ENCODE measurements at places on chromosomes 4 and X. TPM values are rescaled to one million over a fixed set of nuclear protein-coding genes. Genes with fewer than 3 reads are reported as not detected.

The CT47B1 gene
- total RNA-seq = not detected

The NAP1L3 gene
- total RNA-seq = 14.1 TPM

The POU3F4 gene
- not detected for total RNA-seq

DNA sequence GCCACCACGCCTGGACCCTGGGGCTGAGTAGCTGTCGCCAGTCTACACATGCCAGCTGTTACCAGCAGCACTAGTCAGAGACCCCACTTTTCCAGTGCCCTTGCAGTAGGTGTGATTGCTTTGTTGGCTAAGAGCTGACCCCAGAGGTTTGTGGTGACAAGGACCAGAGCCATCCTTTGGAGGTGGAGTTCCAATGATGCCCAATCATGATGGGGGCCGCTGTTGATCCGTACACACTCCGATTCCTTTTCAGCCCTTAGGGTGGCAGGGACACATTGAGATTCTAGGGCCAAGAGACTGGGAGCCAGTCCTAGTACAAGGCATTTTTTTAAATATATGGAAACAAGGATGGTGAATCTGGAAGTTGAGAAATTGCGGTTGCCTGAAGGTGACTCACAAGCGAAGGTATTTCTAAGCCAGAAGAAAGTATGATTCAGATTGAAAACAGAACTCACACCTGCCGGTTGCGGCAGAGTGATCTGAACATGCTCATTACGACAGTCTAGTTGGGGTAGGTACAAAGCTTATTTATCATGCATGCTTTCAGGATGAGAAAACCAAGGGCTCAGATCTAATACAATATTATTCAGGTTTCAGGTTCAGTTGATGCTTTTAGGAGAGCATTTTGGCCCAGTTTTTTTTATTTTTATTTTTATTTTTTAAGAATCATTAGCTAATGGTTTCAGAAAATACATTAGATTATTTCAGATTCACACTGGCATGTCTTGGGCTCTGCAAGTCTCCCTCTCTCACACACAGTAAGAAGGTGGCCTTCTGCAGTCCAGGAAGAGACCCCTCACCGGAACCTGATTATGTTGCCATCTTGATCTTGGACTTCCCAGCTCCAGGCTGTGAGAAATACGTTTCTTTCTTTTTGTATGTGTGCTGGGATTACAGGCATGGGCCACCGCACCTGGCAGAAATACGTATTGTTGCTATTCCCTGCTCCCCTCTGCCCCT, 43.4 kb downstream of the SHROOM2 start:
- DNase-seq = no peak

- peak; percentile 87 for DNase-seq
Measured at GRCh38 chr4:3475041-3475712, 12.1 kb downstream of the DOK7 start.

GRCh38 chr4:147776716-147777115, 44.8 kb downstream of the ARHGAP10 start:
- DNase-seq = no peak

DNA sequence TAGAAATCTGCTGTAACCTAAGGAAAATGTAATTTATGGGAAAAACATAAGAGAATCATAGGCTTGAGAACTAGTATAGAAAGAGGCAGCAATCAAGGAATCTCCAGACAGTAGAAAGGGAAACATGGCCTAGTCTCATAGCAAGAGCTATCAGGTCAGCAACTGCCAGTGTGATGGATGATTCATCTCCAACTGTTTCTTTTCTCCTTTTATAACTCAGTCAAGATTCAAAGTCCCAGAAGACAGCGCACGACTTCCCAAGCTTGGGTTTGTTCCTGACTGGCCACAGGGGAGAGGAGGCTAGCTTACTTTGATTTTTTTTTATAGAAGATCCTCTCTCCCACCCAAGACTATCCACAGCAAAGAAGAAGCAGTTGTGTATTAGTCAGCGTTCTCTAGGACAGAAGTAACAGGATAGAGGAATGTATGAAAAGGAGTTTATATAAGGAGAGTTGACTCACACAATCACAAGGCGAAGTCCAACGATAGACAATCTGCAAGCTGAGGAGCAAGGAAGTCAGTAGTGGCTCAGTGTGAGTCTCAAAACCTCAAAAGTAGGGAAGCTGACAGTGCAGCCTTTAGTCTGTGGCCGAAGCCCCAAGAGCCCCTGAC, 181.5 kb downstream of the GC start:
- DNase-seq = peak; percentile 29

DNA sequence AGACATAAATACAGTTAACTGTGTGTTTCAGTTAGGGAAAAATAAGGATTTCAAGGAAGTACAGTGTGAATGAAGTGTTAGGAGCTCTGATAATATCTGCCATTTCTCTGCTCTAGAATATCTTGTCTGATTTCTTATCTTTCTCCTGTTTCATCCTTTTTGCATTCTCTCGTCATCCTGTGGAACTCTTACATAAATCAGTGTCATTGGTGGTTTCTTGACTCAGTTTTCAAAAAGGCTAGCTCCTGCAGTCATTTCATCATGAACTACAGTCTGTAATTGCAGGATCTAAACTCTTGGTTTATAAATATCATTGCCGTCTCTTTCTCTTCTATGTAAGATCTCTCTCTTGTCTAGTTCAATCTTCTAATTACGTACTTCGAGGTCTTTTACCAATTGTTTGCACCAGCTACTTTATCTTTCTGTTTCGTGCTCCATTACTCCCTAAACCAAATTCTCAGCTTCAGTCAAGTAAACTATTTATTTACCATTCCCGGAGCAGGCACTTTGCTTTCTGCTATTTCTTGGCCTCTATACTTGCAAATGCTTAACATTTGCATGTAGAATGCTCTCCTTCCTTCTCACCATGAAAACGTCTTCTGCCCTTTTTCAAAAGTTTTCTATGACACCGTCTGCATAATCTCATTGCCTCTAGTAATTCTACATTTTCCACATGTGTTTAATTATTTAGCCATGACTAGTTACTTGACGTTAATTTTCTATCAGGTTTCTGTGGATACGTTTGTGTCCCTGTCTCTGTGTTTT, 294.0 kb downstream of the TENM3 start:
- no peak for DNase-seq

- no peak for DNase-seq
Measured at GRCh38 chr4:101265816-101266172, 81.5 kb downstream of the PPP3CA start.

DNA sequence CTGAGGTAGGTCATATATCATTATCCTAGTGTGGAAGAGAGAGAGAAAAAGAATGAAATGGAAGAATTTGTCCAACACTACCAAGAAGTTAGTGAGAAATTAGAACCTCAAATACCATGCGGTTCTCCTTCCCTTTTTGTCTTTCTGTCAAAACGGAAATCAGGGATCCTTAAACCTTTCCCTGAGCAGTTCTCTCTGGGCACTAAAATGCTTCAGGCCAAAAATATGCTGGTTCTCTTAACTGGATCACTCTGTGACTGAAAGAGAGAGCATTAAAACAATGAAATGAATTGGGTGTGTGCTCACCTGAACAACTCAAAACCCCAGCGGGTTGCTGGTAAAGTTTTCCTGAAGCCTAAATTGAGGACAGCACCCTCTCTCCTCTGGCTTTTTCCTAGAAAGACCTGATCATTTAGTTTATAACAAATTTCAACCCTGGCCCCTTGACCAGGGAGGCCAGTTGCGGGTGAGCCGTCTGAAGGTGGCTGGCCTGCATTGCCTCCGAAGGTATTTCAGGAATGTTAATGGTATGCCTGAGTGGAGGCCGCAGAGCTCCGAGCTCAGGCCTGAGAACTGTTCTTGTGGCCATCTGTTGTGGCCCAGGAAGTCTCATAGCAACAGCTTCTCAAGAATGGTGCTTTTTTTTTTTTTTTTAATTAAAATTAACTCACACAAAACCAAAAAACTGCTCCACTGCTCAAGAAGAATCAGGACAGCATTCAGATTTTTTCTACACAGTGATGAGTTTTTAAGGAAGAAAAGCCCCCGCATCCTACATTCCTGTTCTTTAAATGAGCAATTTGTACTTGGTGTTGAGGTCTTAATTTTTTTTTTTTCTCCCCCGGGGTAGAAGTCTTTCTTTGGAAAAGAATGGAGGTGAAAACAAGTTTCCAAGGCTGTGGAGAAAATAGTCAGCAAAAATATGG, 155.1 kb downstream of the SHROOM3 start:
- DNase-seq = peak; percentile 75

DNA sequence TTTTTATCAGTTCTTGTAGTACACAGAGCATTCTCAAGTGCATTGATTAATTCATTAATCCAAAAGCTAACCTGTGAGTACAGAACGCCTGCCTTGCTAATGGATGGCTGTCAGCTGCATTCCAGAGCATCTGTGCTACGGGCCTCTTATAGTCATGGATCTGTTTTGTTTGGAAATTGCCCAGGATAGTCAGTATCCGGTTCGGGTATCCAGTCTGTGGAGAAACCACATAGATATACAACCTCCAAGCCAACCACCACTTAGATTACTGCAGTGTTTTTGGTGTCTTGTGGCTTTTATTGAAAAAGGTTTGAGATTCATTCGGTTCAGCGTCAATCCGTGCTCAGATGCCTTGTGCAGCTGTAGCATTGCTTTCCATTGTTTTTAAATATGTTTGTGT, 4.0 kb downstream of the LAP3 start:
- DNase-seq = peak; percentile 95

- no peak for DNase-seq
Measured at GRCh38 chr4:9894644-9895332, 113.4 kb downstream of the DRD5 start.

DNA sequence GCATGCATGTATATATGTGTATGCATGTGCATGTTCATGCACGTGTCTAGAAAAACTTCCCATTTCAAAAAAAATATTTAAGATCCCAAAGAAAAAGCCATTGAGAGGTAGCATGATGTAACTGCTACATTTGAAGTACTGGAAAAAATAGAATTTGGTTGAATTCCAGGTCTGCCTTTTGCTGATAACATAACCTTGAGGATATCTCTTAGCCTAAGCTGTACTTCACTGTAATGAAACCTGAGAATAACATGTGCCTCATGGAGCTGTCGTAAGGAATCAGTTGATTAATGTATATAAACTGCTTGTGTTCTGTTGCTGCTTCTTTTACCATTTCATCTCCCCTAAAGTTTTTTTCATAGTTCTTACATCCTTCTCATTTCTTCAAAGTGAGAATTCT, 351.8 kb downstream of the GRIA2 start:
- DNase-seq = no peak

- peak; percentile 31 for DNase-seq
Measured at GRCh38 chr4:159946983-159947615, 844.2 kb downstream of the RAPGEF2 start.

DNA sequence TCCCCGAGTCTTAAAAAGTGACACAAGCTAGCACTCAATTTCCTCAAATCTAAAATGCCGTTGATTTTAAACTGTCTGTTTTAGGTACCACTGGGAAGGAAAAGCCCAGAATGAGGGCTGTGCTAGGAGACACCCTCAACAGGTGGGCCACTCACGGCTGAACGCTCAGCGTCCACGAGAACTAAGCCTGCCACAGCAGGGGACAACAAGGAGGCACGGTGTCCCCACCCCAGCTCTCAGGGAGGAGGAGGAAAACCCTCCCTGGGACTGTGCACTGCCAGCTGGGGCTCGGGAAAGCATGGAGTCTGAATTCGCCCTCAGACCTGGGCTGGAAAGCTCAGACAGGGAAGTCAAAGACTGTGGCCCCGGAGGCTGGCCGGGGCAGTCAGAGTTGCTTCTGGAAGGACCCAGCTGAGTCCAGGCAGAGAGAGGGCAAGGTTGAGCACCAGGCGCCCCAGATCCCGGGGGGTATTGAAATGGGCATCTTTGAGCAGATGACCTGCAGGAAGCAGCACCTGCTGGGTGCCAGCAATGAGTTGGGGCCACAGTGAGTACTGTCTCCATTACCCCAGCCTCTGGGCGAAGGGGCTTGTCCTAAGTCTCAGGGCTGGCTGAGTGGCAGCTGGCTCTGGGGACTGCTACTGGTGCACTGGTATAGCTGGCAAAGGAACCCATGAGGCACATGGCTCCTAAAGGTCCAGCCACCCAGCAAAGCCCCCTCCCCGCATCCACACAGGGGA, 769 bp upstream of the CPZ start:
- peak; percentile 87 for DNase-seq

All from osteoblast (primary cell).